ENCODE measurements at places on chromosomes 16 and 17. TPM values are rescaled to one million over a fixed set of nuclear protein-coding genes. Genes with fewer than 3 reads are reported as not detected.

The ALOX15 gene
- total RNA-seq = not detected

The CHP2 gene
- not detected for total RNA-seq

The AANAT gene
- not detected for total RNA-seq

The UTS2R gene
- not detected for total RNA-seq

The NLK gene
- total RNA-seq = 13.1 TPM

The OR3A3 gene
- not detected for total RNA-seq

The ITGB3 gene
- total RNA-seq = 15.6 TPM

The CD79B gene
- total RNA-seq = 0.43 TPM

The SOX9 gene
- total RNA-seq = 0.65 TPM

The RAB37 gene
- total RNA-seq = 0.43 TPM

The PRSS27 gene
- 0.74 TPM for total RNA-seq

The GJC1 gene
- 7.1 TPM for total RNA-seq

The CCL4 gene
- not detected for total RNA-seq

The KRTAP4-3 gene
- total RNA-seq = not detected

The TMEM204 gene
- 14.1 TPM for total RNA-seq

The PSMB3 gene
- 434 TPM for total RNA-seq

The LASP1 gene
- total RNA-seq = 71.7 TPM

The CD19 gene
- total RNA-seq = not detected

The FNDC8 gene
- total RNA-seq = not detected

The CHST4 gene
- total RNA-seq = not detected

The WFDC1 gene
- 6.7 TPM for total RNA-seq

The IL17C gene
- total RNA-seq = not detected

The DNAAF1 gene
- total RNA-seq = not detected

The KRT28 gene
- total RNA-seq = not detected

The ZPBP2 gene
- not detected for total RNA-seq

The TP53TG3 gene
- total RNA-seq = not detected

The PRKCB gene
- under 0.01 TPM for total RNA-seq

The HOXB6 gene
- total RNA-seq = 0.09 TPM

The CCDC144A gene
- total RNA-seq = 3.5 TPM

The HSD17B1 gene
- total RNA-seq = 0.85 TPM

The TBC1D3I gene
- 0.28 TPM for total RNA-seq

The RCVRN gene
- 0.37 TPM for total RNA-seq

The LITAFD gene
- total RNA-seq = not detected

The MFSD11 gene
- 22.3 TPM for total RNA-seq

The GAS2L2 gene
- total RNA-seq = under 0.01 TPM

The SPIRE2 gene
- total RNA-seq = 1.00 TPM

The LRRC46 gene
- total RNA-seq = not detected

The MPV17L gene
- 0.65 TPM for total RNA-seq

The GFAP gene
- 0.14 TPM for total RNA-seq

The TOM1L1 gene
- 14.8 TPM for total RNA-seq

The TSNAXIP1 gene
- 1.2 TPM for total RNA-seq

The STX1B gene
- total RNA-seq = 0.71 TPM

The CDRT15L2 gene
- total RNA-seq = not detected

The ABCA9 gene
- 10.0 TPM for total RNA-seq

The SYNGR3 gene
- 3.3 TPM for total RNA-seq

The CHAD gene
- total RNA-seq = not detected

The ZNF423 gene
- total RNA-seq = 1.0 TPM

The CHRNE gene
- total RNA-seq = 0.14 TPM

The LAT gene
- 1.8 TPM for total RNA-seq

The GCGR gene
- 0.09 TPM for total RNA-seq

The OR4D1 gene
- total RNA-seq = not detected

Measured in smooth muscle cell of bladder (primary cell).